ENCODE measurements at places on chromosomes 1 and 21.

GRCh38 chr1:110508028-110508940 is 10.7 kb downstream of the KCNA10 start:
- no peak for DNase-seq

DNA sequence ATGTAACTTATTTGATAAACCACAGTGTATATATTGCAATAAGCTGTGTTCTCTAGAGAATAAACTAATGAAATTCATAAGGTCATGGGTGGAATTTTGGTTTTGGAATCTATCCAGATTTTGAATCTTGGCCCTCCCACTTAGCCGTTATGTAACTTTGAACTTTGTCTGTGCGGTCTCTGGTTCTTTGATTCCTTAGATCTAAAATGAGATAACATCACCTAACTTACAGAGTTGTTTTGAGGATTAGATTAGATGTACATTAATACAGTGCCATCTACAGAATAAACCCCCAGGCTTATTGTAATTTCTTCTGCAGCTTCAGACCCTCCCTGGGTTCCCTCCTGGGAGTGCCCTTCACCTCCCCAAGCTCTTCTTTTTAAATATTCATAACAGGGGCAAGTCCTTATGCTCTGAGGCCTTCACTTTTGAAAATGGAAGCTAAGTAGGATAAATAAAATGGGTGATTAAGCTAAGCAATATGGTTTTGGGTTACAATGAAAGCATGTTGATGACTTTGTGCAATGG is 124.3 kb downstream of the ATG4C start:
- DNase-seq = no peak

GRCh38 chr1:243598433-243598832 is 251.6 kb downstream of the AKT3 start:
- no peak for DNase-seq

DNA sequence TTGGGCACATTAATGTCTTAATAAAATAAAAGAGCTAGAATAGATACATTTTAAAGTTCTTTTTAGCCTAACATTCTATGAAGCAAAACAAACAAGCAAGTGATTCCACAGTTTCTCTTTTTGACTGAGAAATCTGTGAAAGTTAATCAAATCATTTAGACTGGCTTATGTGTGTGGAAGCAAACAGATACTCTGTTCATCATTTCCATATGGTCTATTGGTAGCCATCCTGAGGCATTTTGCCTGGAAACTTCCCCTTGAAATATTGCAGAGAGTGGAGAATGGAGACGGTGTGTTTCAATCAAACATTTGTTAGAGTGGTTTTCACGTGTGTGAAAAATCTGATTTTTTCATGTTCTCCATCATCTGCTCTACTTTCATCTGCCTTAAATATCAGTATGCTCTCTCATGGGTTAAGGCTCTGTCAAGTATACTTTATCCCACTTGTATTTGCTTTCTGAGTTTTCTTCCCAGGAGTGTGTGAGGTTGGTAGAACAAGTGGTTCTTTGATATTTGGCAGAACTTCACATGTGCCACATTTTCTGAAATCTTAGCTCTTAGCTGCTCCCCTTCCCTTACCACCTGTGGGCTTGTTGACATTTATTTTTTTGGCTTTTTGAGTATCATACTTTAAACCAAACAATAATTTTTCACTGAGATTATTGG is 139.1 kb upstream of the PTGFR start:
- no peak for DNase-seq

- no peak for DNase-seq
Measured at GRCh38 chr1:180503280-180503862, 994 bp upstream of the ACBD6 start.

- no peak for DNase-seq
Measured at GRCh38 chr1:201089596-201089995, 22.6 kb downstream of the CACNA1S start.

DNA sequence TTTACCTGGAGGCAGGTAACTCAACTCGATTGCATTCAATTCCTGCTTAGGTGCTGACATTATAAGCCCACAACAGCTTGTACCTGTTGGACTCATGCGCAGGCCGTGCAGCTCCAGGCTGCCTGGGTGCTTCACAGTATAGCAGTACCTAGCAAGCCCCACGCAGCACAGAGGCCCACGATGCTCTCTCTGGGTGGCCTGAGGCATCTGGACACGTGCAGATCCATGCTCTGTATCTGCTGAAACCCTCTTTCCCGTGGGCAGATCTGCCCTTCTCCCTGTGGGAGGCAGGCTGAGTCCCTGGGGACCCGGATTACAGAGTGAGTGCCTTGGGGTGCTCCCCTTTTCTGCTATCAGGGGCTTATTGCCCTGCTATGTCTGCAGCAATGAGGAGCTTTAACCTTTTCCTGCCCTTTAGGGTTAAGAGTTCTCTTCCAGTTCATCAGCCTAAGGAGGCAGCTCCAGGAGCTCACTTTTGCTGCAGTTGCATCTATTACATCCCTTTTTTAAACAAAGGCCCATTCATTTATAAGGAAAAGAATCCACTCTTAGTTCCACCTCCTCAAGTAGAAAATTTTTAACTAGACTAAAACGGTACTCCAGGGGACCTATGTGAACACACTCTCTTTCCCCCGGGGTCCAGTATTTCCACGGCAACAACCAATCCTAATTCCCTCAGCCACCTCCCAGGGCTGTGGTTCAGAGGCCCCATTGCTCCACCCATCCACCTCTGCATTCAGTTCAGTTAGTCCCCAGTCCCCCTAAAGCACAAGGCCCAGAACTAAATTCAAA is 19.3 kb downstream of the ITPKB start:
- DNase-seq = no peak

GRCh38 chr1:17559615-17560419 is 20.3 kb downstream of the ARHGEF10L start:
- no peak for DNase-seq

DNA sequence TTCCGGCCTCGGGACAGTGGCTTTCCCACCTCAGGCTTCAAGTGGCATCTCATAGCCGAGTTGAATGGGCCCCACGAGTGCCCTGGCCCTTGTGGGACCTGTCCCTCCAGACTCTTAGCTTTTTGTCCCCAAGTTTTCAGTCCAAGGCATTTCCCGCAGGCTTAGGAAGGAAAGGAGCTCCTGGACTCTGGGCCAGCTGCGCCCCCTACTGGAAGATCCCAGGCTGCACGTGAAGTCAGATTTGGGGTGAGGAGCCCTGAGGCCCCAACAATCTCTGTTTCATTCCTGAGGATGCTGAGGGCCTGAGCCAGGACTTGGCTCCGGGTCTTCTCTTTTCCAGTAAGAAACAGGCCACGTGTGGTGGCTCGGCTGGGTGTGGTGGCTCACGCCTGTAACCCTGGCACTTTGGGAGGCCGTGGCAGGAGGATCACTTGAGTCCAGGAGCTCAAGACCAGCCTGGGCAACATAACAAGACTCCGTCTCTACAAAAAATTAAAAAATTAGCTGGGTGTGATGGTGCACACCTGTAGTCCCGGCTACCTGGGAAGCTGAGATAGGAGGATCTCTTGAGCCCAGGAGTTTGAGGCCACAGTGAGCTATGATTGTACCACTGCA is 67.4 kb downstream of the ARHGEF10L start:
- no peak for DNase-seq

GRCh38 chr1:116565222-116565621 is 5.6 kb downstream of the CD58 start:
- no peak for DNase-seq

- DNase-seq = no peak
Measured at GRCh38 chr1:71638081-71638766, 557.4 kb upstream of the ZRANB2 start.

DNA sequence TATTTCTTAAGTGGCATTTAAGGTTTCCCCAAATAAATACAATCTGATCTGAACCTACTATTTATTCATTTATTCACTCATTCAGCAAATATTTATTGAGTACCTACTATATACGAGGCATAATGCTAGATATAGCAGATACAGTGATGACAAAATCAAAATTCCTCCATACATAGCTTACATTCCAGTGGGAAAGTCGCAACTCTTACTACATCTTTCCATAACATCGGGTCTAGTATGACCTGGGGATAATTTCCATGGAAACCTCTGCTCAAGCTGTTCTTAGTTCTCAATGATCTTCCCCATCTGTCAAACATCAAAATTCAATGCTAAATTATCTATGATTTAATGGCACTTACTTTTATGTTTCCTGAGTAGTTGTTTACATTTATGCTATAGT is 70.8 kb upstream of the PRKACB start:
- no peak for DNase-seq

DNA sequence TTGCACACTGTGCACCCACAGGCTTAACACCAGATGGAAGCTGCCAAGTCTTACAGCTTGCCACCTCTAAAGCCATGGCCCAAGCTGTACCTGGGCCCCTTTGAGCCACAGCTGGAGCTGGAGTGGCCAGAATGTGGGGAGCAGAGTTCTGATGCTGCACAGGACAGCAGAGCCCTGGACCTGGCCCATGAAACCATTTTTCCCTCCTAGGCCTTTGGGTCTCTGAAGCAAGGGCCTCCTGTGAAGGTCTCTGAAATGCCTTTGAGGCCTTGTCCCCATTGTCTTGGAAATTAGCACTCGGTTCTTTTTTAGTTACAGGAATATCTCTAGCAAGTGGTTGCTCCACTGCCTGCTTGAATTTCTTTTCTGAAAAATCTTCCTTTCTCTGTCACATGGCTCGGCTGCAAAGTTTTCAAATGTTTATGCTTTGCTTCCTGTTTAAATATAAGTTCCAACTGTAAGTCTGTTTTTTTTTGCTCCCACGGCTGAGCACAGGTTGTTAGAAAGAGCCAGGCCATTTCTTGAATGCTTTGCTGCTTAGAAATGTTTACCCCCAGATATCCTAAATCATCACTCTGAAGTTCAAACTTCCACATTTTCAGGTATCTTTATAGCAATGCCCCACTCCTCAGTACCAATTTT is 156.8 kb upstream of the GORAB start:
- DNase-seq = no peak

- DNase-seq = no peak
Measured at GRCh38 chr1:233453433-233454200, 126.1 kb downstream of the MAP3K21 start.

- no peak for DNase-seq
Measured at GRCh38 chr1:47536646-47537118, 98.8 kb downstream of the FOXD2 start.

DNA sequence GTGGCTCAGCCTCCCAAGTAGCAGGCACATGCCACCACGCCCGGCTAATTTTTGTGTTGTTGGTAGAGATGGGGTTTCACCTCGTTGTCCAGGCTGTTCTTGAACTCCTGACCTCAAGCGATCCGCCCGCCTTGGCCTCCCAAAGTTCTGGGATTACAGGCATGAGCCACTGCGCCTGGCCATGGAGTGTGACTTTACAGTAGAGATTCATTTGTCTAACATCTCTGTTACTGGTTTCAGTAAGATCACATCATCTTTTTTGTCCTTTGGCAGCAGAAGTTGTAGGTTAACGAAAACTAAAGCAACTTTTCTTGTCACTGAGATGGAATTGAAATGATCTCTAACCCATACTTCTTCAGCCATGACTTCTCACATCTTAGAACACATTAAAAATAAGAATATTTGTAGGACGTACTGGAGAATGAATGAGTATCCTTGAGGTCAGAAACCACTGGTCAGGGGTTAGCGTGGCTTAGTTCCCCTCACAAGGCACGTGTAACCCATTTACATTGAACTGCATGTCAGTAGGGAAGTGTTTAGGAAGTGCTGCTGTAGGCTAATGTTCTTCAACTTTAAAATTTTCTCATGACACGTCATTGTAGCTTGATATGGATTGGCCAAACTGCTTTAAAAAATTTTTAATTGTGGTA is 75.9 kb downstream of the CAMTA1 start:
- DNase-seq = no peak

DNA sequence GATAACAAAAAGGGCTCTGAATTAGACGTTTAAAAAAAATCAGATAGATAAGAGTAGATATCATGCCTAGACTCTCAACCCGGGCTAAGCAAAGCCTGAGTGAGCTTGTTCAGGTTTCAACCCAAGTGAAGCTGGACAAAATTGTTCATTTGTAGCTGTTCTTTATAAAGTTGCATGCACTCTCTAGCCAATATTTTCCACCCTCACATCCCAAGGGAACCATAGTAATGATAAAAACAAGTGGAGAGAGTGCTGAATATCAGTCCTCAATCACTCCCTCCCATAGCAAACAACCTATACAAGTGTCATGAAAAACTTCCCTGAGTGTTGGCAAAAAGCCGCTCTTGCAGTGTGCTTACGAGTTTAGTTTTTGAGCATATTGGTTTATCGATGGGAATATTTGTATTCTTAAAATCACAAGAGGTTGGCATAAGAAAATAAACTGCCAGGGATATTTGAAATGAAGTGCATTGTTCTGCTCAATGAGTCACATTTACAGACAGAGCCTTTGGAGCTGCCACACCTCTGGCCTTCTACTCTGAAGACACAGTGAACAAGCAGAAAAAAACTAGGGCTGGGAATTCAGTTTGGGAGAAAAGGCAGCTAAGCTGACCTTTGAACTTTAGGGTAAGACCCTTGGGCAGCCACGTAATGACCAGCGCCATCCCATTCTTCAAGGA is 2.2 kb upstream of the CLCA2 start:
- no peak for DNase-seq

- no peak for DNase-seq
Measured at GRCh38 chr1:205009670-205010069, 33.3 kb upstream of the CNTN2 start.

GRCh38 chr1:231235526-231236207 is 5.3 kb upstream of the GNPAT start:
- no peak for DNase-seq

DNA sequence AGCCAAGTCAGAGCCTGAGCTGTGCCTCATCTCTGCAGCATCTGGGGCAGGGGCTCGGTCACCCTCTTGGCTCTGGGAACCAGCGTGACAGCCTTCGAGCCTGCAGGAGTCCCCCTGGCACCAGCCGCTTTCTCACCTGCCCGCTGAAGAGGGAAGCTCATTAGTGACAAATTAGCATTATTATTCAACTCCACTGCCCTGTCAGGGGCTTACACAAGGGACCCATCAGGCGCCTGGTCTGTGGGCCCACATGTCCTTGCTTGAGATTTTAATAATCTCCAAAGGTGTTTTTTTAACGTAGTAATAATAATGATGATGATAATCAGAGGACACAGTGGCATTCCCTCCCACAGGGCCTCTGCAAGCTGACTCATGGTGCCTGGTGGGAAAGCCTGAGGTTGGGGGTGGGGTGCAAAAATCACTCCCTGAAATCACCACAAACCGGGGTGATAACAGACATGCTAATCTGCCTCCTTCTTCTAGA is 98.1 kb upstream of the IGSF21 start:
- no peak for DNase-seq

DNA sequence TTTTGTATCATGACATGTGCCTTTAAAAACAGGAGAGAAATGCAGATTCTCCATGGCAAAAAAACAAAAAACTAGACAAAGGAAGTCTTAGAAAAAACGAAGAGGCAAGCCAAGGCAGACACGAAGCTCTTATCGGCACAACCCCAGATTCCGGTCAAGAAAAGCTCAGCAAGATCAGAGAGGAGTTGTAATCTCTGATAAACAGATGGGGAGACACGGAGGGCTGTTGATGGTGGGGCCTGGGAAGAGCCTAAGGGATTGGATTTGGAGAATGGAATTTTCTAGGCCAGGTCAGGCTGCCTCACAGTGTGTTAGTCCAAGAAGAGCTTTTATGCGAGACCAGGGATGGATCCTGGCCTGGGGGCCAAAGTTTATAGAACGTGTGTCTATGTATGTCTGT is 96.2 kb upstream of the AKT3 start:
- DNase-seq = no peak
